Aorta (tissue), 5 donors: ENCODE measurements at places on chromosomes 4 and X. TPM values are rescaled to one million over a fixed set of nuclear protein-coding genes. Genes with fewer than 3 reads are reported as not detected.

- no peak for DNase-seq
- H3K4me3 ChIP-seq, result no peak overlapping the region
- H3K27me3 ChIP-seq, result no peaks in the 10 kb centered on the region
- no peaks in the 10 kb centered on the region for H3K4me1 ChIP-seq
Measured at GRCh38 chrX:110015915-110016314, 13.0 kb downstream of the TMEM164 start.

DDX53 gene
- not detected for total RNA-seq

DNA sequence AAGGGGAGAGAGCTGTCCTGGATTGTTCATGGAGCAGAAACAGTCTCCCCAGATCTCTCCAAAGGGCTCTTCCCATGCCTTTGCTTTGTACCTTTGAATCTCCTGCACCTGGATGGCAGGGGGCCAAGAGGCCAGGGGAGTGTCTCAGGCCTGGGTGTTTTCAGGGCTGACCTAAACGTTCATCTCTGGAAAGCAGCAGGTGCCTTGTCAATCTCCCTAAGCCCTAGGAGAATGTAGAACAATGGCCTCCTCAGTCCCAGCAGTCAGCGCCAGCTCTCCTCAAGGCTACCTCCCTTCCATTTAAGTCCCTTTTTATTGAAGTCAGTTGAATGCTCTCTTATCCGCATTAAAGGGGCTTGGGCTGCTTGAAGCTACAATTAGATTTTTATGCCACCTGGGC is 31.2 kb upstream of the NSUN7 start:
- no peak overlapping the region for H3K4me3 ChIP-seq
- no peaks in the 10 kb centered on the region for H3K36me3 ChIP-seq
- H3K27ac ChIP-seq, result no peak overlapping the region
- DNase-seq, result no peak
- H3K4me1 ChIP-seq, result no peaks in the 10 kb centered on the region

GRCh38 chrX:17496407-17496806 is 121.4 kb downstream of the NHS start:
- H3K27ac ChIP-seq, result no peak overlapping the region
- DNase-seq, result no peak
- no peak overlapping the region for H3K4me3 ChIP-seq
- H3K36me3 ChIP-seq, result no peaks in the 10 kb centered on the region
- H3K27me3 ChIP-seq, result no peaks in the 10 kb centered on the region
- no peaks in the 10 kb centered on the region for H3K4me1 ChIP-seq

SPANXN4 gene
- total RNA-seq, result not detected

NPNT gene
- 145 TPM for total RNA-seq

XK gene
- 1.7 TPM for total RNA-seq

- no peak overlapping the region for H3K27ac ChIP-seq
- H3K4me3 ChIP-seq, result no peak overlapping the region
- no peaks in the 10 kb centered on the region for H3K27me3 ChIP-seq
- H3K4me1 ChIP-seq, result no peaks in the 10 kb centered on the region
Measured at GRCh38 chr4:181030961-181031360, 1212.2 kb upstream of the TENM3 start.

TKTL2 gene
- not detected for total RNA-seq

DNA sequence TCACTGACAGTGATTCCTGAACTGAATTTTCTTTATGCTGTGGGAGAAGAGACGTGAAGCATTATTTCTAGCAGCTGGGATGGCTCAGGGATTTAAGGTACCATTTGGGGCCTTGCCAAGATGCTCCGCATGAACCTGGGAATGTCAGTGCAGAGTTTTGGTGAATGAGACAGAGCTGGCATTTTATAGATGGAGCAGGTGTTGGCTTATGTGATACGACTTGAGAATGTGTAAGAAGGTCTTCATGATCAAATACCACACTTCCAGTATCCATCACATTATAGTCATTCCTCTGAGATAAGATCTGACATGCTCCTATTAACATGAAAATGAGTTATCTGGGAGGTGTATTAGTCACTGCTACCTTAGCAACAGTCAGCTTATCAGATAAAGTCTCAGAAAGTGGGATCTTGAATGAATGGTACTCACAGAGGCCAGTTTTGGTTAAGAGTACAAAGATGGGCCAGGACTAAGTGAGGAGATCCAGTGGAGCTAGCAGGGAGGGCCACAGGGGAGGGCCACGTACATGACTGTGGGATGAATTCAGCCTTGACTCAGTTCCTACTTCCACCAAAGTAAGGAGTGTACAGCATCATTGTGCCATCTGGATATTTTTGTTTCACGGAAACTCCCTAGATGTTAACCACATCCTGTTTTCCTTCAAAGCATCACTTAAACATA is 116.7 kb downstream of the SPCS3 start:
- H3K27ac ChIP-seq, result no peak overlapping the region
- DNase-seq, result no peak
- H3K36me3 ChIP-seq, result no peaks in the 10 kb centered on the region
- no peak overlapping the region for H3K4me3 ChIP-seq
- H3K27me3 ChIP-seq, result no peaks in the 10 kb centered on the region
- H3K4me1 ChIP-seq, result no peaks in the 10 kb centered on the region

- DNase-seq, result no peak
- no peaks in the 10 kb centered on the region for H3K27me3 ChIP-seq
- no peak overlapping the region for H3K4me3 ChIP-seq
- H3K27ac ChIP-seq, result no peak overlapping the region
Measured at GRCh38 chr4:151653548-151653918, 107.3 kb downstream of the GATB start.

DNA sequence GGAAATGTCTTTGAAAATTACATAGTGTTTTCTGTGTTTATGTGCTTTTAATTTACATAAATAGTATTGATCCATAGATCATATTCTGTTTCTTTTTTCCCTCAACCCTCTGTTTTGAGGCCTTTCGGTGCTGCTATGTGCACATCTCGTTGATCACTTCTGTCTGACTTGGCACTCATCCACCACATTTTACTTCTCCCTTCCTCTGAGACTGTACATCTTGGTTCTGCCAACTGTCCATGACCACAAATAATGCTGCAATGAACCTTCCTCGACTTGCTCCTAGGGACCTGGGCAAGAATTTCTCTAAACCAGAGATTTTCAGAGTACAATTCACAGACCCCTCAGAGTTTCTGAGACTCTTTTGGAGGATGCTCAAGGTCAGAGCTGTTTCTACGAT is 74.4 kb downstream of the RTL5 start:
- H3K4me1 ChIP-seq, result no peaks in the 10 kb centered on the region
- H3K4me3 ChIP-seq, result no peak overlapping the region
- no peaks in the 10 kb centered on the region for H3K36me3 ChIP-seq
- no peak for DNase-seq
- no peak overlapping the region for H3K27ac ChIP-seq
- no peaks in the 10 kb centered on the region for H3K27me3 ChIP-seq

DNA sequence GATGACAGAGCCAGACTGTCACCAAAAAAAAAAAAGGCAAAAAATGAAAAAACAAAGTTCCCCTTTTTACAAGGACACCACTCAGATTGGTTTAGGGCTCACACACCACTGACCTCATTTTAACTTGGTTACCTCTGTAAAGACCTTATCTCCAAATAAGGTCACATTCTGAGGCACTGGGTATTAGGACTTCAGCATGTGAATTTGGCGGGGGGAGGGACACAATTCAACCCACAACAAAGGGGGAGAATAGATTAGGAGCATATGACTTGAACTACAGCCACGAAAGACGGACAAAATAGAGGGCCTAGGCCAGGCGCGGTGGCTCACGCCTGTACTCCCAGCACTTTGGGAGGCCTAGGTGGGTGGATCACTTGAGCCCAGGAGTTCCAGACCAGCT is 31.0 kb upstream of the ARAF start:
- no peak for DNase-seq
- no peaks in the 10 kb centered on the region for H3K4me1 ChIP-seq
- no peaks in the 10 kb centered on the region for H3K27me3 ChIP-seq
- H3K4me3 ChIP-seq, result no peak overlapping the region

DNA sequence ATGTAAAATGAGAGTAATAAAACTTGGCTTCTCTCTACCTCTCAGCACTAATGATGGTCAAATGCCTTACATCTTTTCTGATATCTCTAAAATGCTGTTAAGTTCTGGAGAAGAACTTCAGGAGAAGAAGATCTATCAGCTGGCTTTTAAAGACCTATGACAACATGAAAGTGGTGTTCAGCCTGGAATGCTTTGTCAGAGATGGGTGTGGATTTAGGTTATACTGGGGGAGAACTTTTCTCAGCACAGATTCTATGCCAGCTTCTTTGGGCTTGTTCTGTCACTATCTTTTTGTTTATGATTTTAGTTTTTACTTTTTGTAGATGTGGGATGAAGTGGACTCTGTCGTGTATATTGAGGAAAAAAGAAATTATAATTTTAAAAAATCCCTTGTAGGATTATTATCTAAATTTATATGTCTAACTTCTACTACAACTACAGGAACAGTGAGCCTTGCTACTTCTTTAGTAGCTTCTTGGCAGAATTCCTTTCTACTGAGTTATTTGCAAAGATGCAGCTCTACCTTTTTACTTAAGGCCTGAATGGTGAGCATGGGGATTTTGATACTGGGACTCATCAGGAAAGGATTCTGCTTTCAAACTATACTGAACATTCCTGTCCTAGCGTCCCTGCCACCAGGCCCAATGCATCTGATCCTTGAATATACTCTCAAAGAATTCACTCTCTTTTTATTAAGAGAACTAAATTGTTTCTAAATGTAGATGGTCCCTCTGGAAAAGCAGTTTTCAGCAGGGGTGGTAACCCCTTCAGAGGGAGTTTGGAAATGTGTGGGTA is 19.6 kb downstream of the CYP2U1 start:
- DNase-seq, result no peak
- no peaks in the 10 kb centered on the region for H3K27me3 ChIP-seq
- peaks cover 13% of the 10 kb centered on the region for H3K36me3 ChIP-seq
- no peak overlapping the region for H3K4me3 ChIP-seq
- no peaks in the 10 kb centered on the region for H3K4me1 ChIP-seq
- no peak overlapping the region for H3K27ac ChIP-seq

DNA sequence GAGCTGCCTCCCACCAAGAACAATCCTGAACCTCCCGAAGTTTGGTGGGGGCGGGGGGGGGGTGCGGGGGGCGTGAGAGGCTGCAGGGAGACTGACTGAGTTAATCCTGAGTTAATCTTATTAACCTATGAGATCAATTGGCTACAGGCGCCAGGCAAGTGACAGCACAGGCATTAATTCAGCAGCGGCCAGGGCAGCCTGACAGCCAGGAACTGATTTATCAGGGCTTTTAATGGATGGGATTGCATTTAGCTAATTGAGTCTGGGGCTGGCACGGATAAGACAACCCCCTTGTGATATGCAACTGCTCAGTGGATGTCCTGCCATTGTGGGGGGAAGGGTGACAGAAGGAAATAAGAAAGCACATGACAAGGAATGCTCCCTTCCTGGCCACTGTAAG is 16.3 kb downstream of the RTL5 start:
- DNase-seq, result no peak
- H3K27ac ChIP-seq, result no peak overlapping the region
- H3K4me1 ChIP-seq, result no peaks in the 10 kb centered on the region

- H3K27ac ChIP-seq, result peak overlapping the region; percentile 92
- no peaks in the 10 kb centered on the region for H3K27me3 ChIP-seq
- H3K4me3 ChIP-seq, result no peak overlapping the region
Measured at GRCh38 chrX:103536732-103537131, 17.4 kb upstream of the RAB40A start.

POU3F4 gene
- total RNA-seq, result 0.09 TPM

GRCh38 chr4:32697281-32697814 is 1977.2 kb downstream of the PCDH7 start:
- H3K27ac ChIP-seq, result no peak overlapping the region
- H3K4me1 ChIP-seq, result no peaks in the 10 kb centered on the region
- H3K27me3 ChIP-seq, result no peaks in the 10 kb centered on the region
- H3K36me3 ChIP-seq, result no peaks in the 10 kb centered on the region

C4orf54 gene
- total RNA-seq, result 1.3 TPM

- no peak overlapping the region for H3K27ac ChIP-seq
- H3K27me3 ChIP-seq, result no peaks in the 10 kb centered on the region
- no peaks in the 10 kb centered on the region for H3K36me3 ChIP-seq
- no peaks in the 10 kb centered on the region for H3K4me1 ChIP-seq
- no peak for DNase-seq
- no peak overlapping the region for H3K4me3 ChIP-seq
Measured at GRCh38 chr4:189187531-189188052, 753.1 kb upstream of the FRG1 start.

DNA sequence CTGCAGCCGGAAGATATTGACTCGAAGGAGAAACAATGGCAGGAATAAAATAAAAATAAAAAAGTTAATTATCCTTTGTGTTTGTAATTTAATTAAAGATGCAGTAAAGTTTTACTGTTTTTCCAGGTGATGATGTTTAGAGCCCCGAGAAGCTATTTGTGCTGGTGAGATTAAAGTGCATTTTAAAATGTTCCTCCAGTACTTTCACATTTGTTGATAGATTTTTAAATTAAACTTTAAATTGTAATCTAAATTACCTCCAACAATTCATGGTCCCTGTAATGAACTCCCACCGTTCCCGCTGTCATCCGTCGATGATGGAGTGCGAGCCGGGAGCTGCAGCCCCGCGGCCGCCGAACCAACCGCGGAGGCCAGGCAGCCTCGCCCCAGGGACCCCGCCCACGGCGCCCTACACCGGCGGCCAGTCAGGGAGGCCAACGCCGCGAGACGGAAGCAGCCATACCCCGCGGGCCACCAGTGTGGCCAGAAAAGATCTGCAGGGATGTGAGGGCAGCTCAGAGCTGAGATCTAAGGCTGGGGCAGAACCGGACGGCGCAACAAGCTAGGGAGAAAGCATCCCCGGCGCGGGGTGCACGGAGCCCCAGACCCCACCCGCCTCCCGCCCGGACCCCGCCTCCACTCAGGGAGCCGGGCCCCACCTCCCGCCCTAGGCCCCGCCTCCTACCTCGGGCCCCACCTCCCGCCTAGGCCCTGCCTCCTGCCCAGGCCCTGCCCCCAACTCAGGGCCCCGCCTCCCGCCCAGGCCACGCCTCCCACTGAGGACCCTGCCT is 104.0 kb downstream of the FAM53A start:
- peak overlapping the region; percentile 9 for H3K27ac ChIP-seq
- H3K27me3 ChIP-seq, result no peaks in the 10 kb centered on the region
- no peaks in the 10 kb centered on the region for H3K36me3 ChIP-seq
- no peaks in the 10 kb centered on the region for H3K4me1 ChIP-seq
- peak; percentile 96 for DNase-seq

ADH4 gene
- total RNA-seq, result not detected

DNA sequence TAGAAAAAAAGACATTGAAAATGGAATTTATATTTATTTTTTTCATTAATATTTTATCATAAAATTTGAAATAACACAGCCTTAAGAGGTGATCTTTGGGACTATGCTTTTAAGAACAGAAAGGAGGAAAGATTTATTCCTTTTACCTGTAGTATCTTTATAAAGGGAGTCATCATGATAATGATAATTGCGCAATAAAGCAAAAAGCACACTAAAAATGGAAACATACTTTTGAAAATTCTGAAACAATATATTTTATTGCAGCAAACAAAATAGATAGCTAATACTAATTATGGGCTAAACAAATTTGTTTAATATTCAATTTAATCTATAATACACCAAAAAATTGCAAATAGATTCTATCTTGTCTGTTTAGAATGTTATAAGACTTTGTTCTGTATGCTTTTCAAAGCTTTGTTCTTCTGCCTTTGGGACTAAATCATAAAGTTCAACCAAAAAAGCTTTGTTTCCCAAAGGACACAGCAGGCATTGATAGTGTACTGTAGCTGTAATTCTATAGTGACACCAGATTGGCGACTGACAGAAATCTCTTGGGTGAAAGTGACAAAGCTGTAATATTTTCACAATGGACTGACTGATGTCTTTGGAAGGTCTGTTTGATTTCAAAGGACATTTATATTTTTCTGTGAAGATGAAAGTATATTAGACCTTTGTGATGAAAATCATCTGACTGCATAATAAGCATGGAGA is 2156.6 kb upstream of the TENM3 start:
- H3K4me1 ChIP-seq, result no peaks in the 10 kb centered on the region
- no peak overlapping the region for H3K27ac ChIP-seq
- no peak for DNase-seq
- H3K27me3 ChIP-seq, result no peaks in the 10 kb centered on the region

SYTL5 gene
- total RNA-seq, result not detected

MAOB gene
- 35.0 TPM for total RNA-seq
